ENCODE measurements at places on chromosomes 12 and 14.
A peak's percentile ranks its signal among the peaks of the same experiment; 100 is the strongest.

DNA sequence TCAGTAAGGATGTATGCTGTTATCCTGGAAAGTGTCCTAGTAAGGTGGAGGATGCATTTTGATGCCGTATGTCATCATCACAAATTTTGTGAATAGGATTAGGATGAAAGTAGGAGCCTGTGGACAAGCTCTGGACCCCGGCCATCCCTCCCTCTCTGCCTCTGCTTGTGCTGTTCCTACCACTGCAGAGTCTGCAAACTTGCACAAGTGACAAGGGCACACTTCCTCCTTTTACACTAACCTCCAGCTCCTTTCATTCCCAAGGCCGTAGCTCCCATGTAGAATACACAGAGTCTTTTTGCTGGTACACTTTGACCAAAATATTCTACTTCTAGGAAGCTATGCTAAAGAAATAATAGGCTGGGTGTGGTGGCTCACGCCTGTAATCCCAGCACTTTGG is 13.3 kb upstream of the TMCC3 start:
- no peak for ATAC-seq

GRCh38 chr12:51217133-51217967 is 512 bp downstream of the POU6F1 start:
- peak; percentile 61 for ATAC-seq

- ATAC-seq: no peak
Observed at GRCh38 chr14:74077401-74077800, 6.9 kb downstream of the ALDH6A1 start.

- ATAC-seq: no peak
Observed at GRCh38 chr12:33296529-33296928, 143.1 kb downstream of the SYT10 start.

- no peak for ATAC-seq
Observed at GRCh38 chr12:98185606-98186005, 329.8 kb upstream of the TMPO start.

DNA sequence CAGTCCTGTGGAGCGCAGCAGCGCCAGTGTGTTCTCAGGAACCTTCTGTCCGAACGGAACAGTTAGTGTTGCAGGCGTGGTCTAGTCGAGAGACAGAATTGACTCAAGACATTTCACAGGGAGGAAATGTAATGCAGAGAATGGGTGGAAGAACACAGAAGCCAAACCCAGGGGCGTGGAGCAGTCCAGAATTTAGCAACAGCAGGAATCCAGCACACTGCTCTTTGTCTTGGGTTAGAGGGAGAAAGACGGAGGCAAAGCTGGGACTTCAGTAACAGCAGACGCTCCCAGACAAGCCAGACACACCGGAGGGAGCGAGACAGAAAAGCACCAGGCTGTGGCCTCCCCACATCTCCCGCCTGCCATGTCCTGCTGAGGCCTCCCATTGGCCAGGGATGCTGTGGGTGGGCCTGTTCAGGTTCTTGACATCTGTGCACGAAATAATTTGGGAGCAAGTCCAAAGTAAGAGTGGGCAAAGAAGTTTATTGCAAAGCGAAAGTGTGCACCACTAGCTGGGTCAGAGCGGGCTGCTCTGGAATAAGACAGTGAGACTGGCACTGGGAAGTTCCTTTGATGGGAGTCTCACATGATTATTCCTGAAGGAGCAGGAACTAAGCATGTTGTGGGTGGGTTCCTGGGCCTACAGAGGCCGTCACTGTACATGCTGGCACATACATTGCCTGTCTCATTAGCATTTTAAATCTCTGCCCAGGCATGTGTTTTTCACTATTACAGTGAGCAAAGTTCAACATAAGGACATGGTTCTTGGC is 339.3 kb upstream of the SFSWAP start:
- no peak for ATAC-seq

- no peak for ATAC-seq
Observed at GRCh38 chr12:66367015-66367667, 64.8 kb downstream of the HELB start.

DNA sequence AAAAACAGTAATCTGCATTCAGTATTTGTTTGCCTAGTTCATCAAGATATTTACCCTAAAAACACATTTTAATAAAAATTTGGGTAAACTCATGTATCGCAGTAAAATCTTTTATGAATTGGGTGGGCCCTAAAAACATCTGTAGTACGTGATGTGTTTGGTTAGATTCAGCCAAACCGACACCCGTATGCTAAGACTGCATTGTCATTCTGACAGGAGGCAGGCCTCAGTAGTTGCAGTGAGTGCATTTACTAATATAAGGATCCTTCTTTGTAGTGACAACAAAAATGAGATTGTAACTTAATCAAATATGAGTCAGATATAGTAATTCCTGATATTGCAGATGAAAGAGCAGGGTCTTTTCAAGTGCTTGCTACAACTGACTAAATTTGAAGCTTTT is 191.8 kb downstream of the SLC16A7 start:
- ATAC-seq: no peak

GRCh38 chr14:36647824-36648753 is 13.6 kb upstream of the PAX9 start:
- peak; percentile 91 for ATAC-seq

Measured in SK-N-SH treated with all-trans-retinoic acid at 6 μM for 48 hours (cell line).